ENCODE measurements at places on chromosomes 13 and 19. TPM values are rescaled to one million over a fixed set of nuclear protein-coding genes. Genes with fewer than 3 reads are reported as not detected.

FGF22 gene
- total RNA-seq = 1.1 TPM

SLC25A41 gene
- 0.91 TPM for total RNA-seq

ZNF583 gene
- 8.5 TPM for total RNA-seq

- no peak for DNase-seq
- peaks cover 21% of the 10 kb centered on the region for H3K27me3 ChIP-seq
- H3K36me3 ChIP-seq = no peaks in the 10 kb centered on the region
- no peak overlapping the region for H3K27ac ChIP-seq
- peaks cover 20% of the 10 kb centered on the region for H3K4me1 ChIP-seq
Measured at GRCh38 chr13:113742000-113742441, 17.0 kb upstream of the TMEM255B start.

DNA sequence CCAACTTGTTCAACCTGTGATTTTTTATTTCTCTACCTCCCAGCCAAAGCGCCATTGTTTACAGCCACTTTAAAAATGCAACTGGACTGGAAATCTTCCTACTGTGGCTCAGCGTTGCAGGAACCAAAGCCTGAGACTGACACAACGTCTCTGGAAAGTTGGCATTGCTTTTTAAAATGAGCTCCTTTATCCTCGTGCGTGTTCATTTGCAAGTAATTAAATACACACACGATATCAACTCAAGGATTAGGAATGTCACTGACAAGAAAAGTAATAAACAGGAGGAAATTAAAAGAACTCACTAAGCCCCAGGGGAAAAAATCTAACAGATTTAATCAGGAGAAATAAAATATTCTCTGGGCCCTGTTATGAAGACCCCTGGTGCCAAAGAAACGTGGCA, 184.6 kb upstream of the IRS2 start:
- H3K27ac ChIP-seq = no peak overlapping the region
- no peaks in the 10 kb centered on the region for H3K27me3 ChIP-seq
- H3K4me3 ChIP-seq = no peak overlapping the region
- peaks cover 2% of the 10 kb centered on the region for H3K36me3 ChIP-seq

GRCh38 chr19:29768166-29768565, 43.6 kb upstream of the CCNE1 start:
- no peak overlapping the region for H3K27ac ChIP-seq
- no peak for DNase-seq
- H3K36me3 ChIP-seq = no peaks in the 10 kb centered on the region
- no peak overlapping the region for H3K4me3 ChIP-seq

Data from activated naive CD8-positive, alpha-beta T cell treated with anti-CD3 and anti-CD28 coated beads, Interleukin-2, amount 10 ng/mL, durations not matched to agents 7 days and 5 days (primary cell).